Right renal cortex interstitium (tissue), 3 donors: ENCODE measurements at places on chromosomes 7 and 10.

DNA sequence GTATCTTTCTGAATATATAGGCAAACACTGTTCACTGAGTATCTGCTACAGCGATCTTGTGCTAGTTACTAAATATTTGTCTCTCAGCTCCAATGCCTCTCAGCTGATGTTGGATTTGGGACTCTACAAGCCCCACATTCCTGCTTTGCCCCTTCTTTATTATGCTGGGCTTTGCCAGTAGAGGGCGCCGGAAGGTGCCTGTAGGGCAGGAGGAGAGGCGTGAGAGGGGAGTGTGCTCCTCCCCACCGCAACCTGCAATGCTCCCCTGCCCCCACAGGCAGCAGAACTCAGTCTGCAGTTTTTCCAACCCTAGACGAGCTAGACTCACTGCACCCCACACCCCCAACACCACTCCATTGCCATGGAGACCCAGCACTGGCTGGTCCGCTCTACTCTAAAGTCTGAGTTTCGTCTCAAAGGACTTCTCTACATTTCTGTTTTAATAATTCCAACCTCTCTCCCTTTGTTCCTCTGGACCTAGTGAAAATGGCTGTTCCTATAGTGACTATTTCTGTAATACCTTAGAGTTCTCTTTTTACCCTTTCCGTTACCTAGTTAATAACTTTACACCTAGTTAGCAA lies 337.6 kb downstream of the CCSER2 start:
- no peak for DNase-seq

DNA sequence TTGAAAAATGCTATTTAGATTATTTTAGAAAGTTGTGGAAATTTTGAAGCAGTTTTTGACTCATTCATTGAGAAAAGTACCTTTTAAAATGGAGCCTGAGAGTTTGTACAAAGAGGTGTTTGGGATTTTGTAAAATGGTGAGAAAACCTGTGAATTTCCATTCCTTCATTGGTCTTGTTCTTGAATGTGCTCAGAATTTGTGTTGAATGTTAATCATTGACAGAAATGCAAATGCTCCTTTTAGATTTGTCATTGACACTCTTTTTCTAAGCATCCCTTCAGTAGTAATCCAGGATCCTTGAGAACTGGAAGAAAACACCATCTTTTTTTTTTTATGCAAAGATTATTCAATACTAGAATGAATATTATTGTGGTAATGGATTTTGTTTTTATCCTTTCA lies 74.8 kb downstream of the LCOR start:
- DNase-seq = peak; percentile 15

DNA sequence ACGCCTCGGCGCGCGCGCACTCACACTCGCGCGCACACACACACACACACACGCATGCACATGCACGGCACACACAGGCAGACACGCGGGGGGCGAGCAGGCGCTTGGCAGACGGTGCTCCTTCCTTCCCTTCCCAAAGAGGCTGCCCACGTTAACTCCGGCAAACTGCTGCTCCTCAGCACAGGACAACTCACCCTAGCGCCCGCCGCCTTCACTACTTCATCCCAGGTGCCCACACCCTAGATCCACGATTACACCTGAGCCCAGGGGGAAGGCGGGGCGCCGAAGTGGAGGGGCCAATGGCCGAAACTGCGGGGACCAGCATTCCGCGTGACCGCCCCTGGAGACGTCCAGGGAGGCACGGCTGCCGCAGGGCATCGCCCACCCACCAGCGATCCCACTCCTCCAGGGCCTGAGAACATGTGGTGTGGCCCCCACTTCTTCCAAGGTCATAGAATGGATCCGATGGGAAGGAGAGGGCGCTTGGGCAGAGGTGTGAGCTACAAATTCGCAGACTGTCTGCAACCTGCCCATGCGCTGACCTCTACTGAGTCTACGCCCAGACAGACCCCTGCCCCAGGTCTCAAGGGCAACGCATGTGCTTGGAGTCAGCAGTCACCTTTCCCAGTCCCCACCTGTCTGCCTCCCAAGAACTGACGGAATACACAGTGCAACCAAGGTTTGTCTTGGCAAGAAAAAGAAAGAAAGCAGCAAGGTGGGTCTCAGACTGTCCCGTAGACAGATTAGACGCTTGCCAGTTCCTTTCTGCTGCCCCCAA lies 74.6 kb downstream of the CALN1 start:
- no peak for DNase-seq

DNA sequence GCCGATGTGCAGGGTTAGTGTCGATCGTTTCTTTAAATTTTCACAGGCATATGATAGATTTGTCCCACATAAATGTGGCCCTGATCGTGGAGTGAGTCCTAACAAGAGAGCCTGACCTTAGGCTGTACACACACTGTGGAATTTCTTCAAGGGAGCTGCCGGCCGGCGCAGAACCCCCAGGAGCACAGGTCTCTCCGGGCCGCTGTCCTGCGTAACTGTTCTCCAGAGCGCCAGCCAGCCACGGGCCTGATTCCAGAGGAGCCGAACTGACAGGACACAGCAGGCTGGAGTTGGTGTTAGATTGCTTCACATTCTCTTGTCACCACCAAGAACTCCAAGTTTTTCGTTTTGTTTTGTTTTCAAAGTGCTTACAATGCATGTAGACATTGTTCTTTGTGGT lies 37.3 kb downstream of the SHH start:
- no peak for DNase-seq

DNA sequence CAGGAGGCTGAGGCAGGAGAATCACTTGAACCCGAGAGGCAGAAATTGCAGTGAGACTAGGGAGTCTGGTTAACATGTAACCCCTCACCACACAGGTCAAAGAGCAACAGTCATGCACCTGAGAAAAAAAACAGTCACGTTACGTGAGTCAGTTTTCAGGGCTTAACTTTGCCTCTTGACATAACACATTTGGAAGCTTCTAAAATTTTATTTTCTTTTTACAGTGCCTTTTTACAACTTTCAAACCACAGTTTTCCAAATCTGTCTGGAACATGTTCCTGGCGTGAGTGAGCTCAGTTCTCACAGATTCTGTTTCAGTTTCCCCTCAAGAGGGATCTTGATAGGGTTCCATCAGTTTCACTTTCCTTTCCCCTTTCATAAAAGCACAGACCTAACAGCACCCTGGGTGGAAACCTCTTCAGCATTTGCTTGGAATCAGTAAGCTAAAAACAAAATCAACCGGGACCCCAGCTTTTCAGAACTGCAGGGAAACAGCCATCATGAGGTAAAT lies 4.4 kb downstream of the IFIT3 start:
- DNase-seq = no peak

DNA sequence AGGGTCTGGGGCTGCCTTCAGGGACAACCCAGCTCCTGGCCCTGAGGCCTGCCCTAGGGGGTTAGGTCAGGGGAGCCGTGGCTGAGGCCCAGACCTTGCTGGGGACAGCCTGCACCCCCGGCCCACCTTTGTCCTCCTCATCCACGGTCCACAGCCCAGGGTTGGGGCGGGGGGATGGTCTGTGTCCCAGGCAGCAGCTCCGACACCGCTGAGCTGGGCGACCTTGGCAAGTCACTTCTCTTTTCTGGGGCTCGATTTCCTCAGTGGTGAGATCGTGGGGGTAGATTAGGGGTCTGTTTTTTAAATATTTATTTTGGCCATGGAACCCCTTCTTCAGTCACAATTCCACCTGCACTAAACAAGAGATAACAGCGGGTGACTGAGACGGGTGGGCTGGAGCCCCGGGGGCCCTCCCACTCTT lies 30.9 kb downstream of the DNAJB12 start:
- DNase-seq = no peak

DNA sequence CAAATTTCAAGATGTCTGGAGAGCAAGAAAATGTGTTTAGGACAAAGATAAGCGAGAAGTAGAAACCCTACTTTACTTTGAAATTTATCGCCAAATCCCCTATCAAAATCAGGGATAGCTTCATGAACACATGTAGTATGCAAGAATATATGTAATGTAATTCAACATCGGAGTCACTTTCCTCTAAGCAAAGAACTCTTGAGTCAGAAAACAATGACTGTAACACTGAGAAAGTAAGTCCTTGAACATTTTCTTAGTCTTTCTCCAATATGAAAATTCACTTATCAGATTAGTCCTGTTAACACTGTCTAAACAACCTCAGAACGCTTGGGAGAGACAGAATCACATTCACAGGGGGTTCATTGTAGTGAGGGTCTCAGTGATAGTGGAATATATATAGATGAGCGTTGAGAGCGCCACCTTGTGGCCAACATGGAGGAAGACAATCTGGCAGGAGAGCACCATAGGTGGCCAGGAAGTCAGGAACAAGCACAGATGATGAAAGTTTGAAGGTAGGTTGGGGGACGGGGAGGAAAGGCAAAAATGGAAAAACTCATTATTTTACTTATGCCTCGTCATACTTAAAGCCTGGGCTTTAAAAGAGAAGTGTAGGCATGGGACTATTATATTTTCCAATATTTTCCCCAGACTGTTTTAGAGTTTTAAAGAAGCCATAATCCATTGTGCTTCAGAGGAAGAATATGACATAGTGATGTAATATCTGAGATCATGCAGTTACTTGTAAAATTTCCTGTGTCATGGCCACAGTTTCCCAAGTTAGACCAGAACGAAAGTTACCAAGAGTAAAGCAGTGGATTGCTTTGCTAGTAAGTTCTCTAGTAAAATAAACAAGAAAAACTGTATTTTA lies 115.5 kb upstream of the GNAI1 start:
- DNase-seq = peak; percentile 61

- DNase-seq = no peak
These were observed 526.4 kb downstream of the KIF20B start for GRCh38 chr10:90227786-90228185.

DNA sequence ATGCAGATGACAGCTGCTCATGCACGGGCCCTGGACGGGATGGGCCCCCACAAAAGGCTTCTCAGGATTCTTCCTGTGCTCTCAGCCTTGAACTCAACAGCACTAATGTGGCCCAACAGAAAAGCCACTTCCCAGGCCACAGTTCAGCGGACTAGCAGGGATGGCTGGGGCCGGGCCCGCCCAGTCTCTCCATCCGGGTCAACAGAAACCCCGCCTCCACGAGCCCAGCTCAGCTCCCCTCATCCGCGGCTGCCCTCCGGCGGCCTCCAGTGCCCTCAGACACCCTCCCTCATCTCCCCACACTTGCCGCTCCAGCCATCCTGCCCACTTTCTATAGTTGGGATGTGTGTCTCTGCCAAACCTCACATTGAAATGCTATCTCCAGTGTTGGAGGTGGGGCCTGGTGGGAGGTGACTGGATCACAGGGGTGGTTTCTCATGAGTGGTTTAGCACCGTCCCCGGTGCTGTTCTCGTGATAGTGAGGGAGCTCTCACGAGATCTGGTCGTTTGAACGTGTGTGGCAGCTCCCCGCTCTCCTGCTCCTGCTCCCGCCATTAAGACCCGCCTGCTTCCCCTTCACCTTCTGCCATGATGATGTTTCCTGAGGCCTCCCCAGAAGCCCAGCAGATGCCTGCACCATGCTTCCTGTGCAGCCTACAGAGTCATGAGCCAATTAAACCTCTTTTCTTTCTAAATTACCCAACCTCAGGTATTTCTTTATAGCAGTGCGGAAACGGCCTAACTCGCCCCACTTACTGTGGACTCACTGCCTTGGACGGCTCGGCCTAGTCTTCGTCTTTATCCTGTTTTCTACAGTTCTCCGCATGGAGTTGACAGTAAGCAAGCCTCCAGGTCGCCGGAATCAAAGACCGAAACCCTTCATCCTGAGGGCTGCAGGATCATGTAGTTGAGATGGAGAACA lies 169.9 kb upstream of the RNF32 start:
- no peak for DNase-seq

GRCh38 chr7:143415742-143416397 lies 7.2 kb upstream of the EPHA1 start:
- DNase-seq = no peak

GRCh38 chr7:111229916-111230315 lies 139.0 kb downstream of the LRRN3 start:
- no peak for DNase-seq

GRCh38 chr10:4763513-4763912 lies 62.5 kb upstream of the AKR1E2 start:
- DNase-seq = no peak

DNA sequence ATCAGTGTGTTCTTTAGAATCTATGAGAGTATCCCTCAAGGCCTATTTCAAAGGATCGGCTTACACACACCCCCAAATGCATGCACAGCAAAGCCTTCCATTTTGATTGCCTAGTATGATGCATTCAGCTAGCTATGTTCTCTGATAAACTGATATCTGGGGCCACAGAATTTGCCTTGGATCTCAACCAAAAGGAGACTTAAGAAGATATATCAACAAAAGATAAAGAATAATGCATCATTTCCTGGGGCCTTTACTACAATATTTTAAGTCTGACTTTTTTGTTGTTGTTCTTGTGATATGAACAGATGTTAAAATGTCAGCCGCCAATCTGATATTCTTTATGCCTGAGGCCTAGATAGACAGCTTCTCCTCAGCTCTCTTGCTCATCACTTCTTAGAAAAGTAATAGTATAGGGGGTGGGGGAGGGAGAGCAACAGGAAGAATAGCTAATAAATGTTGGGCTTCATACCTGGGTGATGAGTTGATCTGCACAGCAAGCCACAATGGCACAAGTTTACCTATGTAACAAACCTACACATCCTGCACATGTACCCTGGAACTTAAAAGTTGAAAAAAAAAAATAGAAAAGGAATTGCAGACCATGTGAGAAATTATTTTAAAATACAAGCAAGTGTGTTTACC lies 792.9 kb upstream of the GHITM start:
- no peak for DNase-seq
